AG09309 (cell line): ENCODE measurements at places on chromosomes 3 and 15.

- DNase-seq = peak; percentile 57
These were observed 17.4 kb downstream of the AADACL2 start for GRCh38 chr3:151751161-151751560.

DNA sequence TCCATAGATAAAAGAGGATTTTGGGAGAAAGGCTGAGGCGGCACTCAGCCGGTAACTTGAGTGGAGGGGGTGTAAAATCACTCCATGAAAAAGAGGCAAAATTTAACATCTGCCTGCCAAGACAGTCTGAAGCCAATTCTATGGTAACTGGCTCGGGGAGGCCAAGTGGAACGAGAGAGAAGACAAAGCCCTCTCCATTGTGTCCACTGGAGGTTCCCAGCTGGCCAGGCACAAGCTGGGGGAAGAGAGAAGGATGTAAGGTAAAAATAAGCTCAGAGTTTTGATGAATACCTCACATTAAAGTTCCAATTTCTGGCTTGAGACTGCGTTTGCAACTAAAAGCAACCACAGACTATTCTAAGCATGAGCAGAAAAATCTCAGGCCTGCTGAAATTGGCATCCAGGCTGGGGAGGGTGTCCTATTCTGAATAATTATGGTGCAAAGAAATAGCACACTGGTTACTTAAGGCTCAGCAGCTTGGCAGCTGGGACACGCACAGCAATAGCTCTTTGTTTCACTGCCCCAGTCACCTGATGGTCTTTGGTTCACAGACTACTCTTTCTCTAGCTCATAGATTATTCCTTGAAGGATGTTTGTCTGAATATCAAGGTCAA is 48.8 kb downstream of the CHRD start:
- no peak for DNase-seq

GRCh38 chr3:132723024-132723950 is 1.1 kb upstream of the NPHP3 start:
- DNase-seq = no peak

GRCh38 chr15:47991357-47991756 is 129.4 kb upstream of the SLC24A5 start:
- DNase-seq = no peak

- DNase-seq = no peak
These were observed 44.6 kb upstream of the RBMS3 start for GRCh38 chr3:29236146-29236840.

- DNase-seq = no peak
These were observed 310.4 kb upstream of the NR2F2 start for GRCh38 chr15:96020133-96020532.

- DNase-seq = no peak
These were observed 35.0 kb downstream of the DRD3 start for GRCh38 chr3:114143817-114144216.

- DNase-seq = no peak
These were observed 7.5 kb downstream of the MYNN start for GRCh38 chr3:169780742-169781141.

- DNase-seq = no peak
These were observed 561.7 kb upstream of the ALCAM start for GRCh38 chr3:104805042-104805441.

GRCh38 chr3:140292684-140293083 is 357.7 kb downstream of the CLSTN2 start:
- DNase-seq = peak; percentile 62

DNA sequence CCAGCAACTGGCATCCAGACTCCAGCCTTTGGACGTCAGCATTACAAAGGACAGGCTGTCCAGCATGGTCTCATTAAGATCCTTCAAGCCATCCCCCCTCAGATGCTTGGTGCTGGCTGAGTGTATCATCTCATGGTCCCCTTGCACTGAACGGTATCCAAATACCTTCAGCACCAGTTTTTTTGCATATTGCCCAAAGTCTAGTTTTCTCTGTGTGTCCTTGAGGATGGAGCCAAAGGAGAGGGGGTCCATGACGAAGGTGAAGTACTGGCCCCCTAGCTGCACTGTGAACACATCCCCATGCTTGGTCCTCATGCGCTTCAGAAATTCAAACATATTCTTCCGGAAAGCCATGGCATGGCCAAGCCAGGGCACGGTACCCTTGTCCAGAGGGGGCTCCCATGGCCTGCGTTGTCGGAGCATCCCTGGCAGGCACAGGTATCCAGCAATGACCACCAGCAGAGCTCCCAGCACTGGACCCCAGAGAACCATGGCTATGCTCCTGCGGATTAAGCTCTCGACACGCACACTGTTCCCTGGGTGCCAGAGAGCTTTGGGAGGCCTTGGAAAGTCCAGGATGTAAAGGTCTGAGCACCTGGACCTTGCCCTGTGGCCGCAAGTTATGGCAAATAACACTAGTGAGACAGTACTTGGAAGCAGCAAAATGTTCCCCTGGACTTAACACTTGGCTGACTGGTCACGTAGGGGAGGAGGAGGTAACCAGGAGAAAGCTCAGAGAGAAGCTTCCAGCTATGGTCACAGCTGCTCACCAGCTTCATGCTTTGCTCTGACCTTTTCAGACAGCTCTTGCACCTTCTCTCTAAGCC is at the start of gene CYP8B1:
Gene CYP8B1, minus strand, starts transcription at position 555 of the 827 bp plus-strand sequence. Its CDS starts 63 bp downstream, at position 492.
- DNase-seq = no peak

GRCh38 chr3:185409957-185410356 is 47.0 kb downstream of the MAP3K13 start:
- no peak for DNase-seq

DNA sequence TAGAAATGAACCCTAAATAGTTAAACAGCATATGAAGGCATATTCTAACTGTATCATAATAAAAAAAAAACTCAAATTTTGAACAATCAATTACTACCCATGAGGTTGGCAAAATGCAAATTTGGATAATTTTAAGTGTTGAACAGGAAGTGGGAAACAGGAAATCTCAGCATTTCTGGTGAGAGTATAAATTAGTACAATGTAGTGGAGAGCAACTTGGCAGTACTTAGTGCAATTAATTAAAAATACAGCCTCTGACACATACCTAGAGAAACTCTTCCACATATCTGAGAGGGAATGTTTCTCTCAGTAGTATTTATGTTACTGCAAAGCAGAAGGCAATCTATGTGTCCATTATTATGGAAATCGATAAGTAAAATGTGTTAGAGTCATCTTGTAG is 96.8 kb downstream of the TUSC7 start:
- DNase-seq = no peak

GRCh38 chr3:188064831-188065493 is 89.0 kb upstream of the LPP start:
- DNase-seq = no peak
